ENCODE measurements at places on chromosomes 6 and 20. TPM values are rescaled to one million over a fixed set of nuclear protein-coding genes. Genes with fewer than 3 reads are reported as not detected.

The TBPL1 gene
- 16.3 TPM for total RNA-seq

The OR2B6 gene
- not detected for total RNA-seq

The MACROD2 gene
- total RNA-seq = 25.5 TPM

The EEF1A2 gene
- total RNA-seq = 0.42 TPM

The CD83 gene
- total RNA-seq = 2.9 TPM

The KCNQ2 gene
- not detected for total RNA-seq

The GATA5 gene
- total RNA-seq = 3.8 TPM

The SLC17A3 gene
- not detected for total RNA-seq

The NFKBIL1 gene
- 12.0 TPM for total RNA-seq

The APOM gene
- 0.60 TPM for total RNA-seq

- DNase-seq = no peak
These were observed 1.6 kb upstream of the TOMM6 start for GRCh38 chr6:41785689-41786450.

DNA sequence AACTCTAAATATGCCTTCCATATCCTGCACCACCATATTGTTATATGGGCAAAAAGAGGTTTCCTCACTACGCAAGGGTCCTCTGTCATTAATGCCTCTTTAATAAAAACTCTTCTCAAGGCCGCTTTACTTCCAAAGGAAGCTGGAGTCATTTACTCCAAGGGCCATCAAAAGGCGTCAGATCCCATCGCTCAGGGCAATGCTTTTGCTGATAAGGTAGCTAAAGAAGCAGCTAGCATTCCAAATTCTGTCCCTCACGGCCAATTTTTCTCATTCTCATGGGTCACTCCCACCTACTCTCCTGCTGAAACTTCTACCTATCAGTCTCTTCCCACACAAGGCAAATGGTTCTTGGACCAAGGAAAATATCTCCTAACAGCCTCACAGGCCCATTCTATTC, 30.3 kb upstream of the ZBTB22 start:
- no peak for DNase-seq

DNA sequence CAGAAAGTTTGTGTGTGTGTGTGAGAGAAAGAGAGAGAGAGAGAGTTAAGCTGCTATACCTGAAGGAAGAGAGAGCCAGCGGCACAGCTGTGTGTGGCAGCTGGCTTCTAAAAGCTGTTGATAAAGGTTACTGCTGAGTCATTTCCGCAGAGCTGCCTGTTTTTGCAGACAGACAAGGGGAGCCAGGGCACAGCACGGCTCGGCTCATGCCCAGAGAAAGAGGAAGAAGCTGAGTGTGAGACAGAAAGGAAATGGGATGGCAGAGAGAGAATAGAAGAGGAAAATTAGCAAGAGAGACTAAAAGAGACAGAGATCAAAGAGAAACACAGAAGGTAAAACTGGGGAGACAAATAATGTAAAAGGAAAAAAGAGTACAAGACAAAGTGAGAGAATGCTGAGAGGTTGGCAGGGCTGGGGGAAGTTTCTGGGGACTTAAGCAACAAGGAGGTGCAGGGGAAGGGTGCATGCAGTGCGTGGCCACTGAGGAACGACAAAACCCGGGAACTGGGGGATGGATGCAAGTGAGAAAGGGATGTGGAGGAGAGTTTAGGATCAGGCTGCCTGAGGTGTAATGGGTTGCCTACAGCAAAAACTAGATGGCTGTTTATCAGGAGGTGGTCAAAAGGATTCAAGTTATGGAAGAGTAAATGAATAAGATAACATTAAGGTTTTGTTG, 22.7 kb downstream of the HLA-A start:
- peak; percentile 92 for DNase-seq

DNA sequence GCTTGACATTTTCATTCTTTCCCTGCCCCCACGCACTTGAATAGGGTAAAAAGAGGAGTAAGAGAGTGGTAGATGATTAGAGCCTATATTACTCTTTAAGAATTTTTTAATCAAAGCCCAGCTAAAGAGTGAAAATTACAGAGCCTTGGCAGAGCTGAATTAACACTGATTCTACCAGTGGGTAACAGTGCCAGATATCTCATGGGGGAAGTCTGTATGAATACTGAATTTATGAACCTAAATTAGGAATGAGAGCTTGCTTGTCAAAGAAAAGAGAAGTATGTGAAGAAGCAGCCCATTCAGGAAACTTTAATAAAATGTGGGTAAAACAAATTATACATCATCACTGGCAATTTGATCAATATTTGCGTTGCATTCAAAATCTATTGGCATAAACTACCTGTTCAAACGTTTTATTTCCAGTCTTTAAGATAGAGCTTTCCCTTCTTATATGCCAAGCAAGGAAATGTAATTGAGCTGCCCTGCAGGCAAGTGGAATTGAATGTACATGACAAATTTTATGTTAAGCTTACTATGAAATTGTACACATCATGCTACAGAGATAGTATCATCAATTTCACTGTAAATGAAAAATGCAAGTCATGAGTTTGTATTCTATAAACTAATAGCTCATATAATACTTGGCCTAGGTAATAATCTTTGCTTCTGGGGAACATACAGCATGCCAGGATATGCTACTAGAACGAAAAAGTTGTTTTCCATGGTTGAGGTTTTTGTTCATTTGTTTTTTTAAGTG, 14.5 kb downstream of the SOBP start:
- no peak for DNase-seq

DNA sequence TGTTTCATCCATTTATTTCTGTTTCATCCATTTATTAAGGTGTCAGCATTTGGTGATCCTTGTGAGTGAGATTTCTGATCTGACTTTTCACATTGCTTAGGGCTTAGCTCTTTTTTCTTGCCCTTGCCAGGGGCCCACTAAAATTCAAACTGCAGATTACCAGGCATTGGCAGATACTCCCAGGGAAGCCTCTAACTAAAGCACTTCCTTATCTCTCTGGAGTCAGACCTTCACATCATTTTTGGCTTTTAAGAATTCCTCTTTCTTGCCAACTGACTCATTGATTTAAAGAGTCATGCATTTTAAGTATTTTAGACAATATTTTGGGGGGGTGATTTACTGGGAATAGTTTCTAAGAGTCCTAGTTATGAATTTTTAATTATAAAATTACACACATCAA, 2.6 kb upstream of the WFDC8 start:
- no peak for DNase-seq

DNA sequence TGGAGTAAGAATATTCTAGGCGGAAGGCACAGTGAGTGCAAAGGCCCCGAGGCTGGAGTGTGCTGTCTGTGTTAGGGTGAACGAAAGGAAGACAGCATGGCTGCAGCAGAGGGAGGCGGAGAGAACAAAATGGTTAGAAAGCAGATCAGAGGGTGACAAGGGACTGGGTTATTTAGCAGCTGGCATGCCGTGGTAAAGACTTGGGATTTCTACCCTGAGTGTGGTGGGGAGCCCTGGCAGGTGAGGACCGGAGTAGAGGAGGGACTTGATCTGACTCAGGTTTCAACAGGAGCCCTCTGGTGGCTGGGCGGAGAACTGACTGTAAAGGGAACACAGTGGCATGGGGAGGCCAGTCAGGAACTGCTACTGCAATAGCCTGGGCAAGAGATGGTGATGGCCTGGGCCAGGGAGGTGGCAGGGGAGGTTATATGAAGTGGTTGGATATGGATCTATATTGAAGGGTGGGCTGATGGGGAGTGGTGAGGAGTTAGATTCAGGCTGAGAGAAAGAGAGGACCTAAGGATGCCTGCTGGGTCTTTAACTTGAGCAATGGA, 38.0 kb downstream of the PIM1 start:
- peak; percentile 94 for DNase-seq

DNA sequence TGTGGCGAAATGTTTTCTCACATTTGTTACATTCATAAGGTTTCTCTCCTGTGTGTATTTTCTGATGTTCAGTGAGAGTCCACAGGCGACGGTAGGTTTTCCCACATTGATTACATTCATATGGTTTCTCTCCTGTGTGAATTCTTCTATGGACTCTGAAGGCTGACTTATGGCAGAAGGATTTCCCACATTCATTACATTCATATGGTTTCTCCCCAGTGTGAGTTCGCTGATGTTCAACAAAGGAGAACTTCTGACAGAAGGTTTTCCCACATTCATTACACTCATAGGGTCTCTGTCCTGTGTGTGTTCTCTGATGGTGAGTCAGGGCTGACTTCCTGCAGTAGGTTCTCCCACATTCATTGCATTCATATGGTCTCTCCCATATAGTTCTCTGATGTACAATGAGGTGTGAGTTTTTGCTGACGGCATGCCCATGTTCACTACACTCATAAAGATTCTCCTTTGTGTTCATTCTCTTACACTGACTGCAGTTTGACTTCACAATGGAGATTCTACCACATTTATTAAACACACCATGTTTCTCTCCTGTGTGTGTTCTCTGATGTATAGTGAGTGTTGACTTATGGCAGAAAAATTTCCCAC, 11.9 kb downstream of the ZNF334 start:
- no peak for DNase-seq

GRCh38 chr6:39188571-39188970, 40.7 kb downstream of the KCNK5 start:
- no peak for DNase-seq

DNA sequence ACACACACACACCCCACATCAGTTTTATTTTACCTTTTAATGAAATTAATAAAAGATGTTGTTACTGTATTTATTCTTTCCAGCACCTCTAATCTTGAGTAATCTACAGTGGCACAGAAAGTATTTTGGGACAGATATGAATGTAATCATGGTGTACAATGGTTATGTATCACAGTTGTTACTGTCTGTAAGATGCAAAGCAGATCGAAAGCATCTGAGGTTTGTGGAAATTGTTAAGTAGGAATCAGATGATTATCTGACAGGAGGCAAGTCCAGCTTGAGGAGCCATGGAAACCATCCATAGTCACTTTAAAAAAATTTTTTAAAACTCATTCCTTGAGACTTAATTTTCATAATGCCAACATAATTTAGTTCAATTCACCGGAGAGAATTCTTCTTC, 636.3 kb upstream of the MARCKS start:
- no peak for DNase-seq
